ENCODE measurements at places on chromosomes 3 and 15.
A peak's percentile ranks its signal among the peaks of the same experiment; 100 is the strongest.

DNA sequence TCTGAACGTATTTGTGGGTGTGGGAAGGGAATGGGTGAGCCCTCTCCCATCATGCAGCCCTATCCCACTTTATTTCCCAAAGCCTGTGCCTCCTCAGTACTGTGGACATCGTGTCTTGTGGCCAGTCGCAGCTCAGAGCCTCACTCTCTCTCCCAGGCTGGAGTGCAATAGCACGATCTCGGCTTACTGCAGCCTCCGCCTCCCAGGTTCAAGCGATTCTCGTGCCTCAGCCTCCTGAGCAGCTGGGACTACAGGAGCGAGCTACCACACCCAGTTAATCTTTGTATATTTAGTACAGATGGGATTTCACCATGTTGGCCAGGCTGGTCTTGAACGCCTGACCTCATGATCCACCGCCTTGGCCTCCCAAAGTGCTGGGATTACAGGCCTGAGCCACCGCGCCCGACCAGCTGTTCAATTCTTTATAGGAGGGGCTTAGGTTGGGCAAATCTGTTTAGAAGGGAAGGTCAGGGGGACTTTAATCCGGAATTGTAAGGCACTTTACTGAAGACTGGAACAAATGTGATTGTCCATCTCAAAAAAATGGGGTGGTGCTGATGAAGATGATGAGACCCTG lies 42.7 kb upstream of the BDH1 start:
- DNase-seq = no peak

DNA sequence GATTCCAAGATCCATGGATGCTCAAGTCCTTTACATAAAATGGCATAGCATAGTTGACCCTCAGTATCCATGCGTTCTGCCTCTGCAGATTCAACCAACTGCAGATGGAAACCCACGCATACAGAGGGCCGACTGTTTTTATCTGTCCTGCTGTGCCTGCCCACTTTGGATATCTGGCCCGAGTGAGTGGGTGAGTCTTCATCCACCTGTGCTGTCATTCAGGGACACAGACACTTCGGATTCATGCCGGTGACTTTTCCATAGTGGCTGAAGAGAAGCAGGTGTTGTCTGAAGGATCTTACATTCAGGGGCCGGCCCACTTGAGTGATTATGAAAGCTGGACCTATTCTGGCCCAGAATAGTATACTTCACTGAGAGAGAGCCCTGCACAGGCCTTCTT lies 85.1 kb downstream of the RYR3 start:
- no peak for DNase-seq

DNA sequence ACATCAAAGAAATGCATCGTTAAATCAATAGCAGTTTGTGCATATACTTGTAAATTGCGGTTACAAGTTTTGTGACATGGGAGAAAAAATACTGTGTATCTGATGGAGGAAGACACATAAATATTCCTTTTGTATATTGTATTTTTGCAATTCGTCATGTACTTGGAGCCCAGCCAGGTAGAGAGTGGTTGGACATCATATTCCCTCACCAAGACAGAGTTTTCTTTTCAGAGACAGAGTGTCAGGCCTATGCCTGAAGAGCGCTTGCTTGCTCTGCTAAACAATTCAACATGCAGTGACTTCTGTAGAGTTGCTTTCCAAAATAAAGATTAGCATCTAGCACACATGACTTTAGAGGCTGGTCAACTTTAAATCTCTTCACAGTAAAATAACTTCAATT lies 24.8 kb upstream of the MEIS2 start:
- no peak for DNase-seq

- peak; percentile 79 for DNase-seq
These were observed at the start of gene CEMIP for GRCh38 chr15:80778964-80779657. Gene CEMIP, plus strand, starts transcription at chr15:80779370. Its CDS starts 94,510 bp downstream, at chr15:80873880.

DNA sequence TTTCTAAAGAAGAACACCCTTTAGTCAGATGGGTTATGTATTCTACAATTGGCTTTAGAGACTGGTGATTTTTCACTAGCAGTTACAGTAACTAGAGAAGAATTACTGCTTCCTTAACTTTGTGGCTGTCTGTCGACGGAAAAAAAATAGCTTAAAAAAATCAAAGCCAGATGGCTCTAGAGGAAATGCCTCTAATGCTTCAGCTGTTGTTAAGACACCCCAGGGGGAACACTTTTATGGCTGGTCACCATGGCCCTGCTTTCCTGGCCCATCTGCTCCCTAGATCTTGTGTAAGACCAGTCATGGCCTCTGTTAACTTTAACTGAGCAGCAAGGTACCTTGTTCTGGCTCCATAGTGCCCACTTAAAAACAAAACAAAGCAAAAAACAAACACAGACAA lies 198.6 kb upstream of the PLSCR5 start:
- DNase-seq = no peak

All from C1 segment of cervical spinal cord (tissue), 14 donors.